ENCODE measurements at places on chromosomes 13 and 19. TPM values are rescaled to one million over a fixed set of nuclear protein-coding genes. Genes with fewer than 3 reads are reported as not detected.

GRCh38 chr13:96958286-96958891, 35.9 kb downstream of the OXGR1 start:
- DNase-seq: peak; percentile 45

DNA sequence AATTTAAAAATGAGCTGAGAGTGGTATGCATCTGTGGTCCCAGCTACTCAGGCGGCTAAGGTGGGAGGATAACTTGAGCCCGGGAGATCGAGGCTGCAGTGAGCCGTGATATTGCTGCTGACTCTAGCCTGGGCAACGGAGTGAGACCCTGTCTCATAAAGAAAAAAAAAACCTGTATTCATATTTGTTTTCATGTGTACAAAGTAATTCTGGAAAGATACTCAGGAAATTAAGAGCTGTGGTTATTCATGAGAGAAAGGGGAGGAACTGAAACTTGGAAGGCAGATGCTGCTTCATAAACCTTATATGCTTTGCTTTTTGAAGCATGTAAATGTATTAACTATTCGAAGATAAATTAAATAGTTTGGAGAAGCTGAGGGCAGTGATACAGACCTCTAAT, 8.8 kb upstream of the RLN3 start:
- no peak for DNase-seq

DNA sequence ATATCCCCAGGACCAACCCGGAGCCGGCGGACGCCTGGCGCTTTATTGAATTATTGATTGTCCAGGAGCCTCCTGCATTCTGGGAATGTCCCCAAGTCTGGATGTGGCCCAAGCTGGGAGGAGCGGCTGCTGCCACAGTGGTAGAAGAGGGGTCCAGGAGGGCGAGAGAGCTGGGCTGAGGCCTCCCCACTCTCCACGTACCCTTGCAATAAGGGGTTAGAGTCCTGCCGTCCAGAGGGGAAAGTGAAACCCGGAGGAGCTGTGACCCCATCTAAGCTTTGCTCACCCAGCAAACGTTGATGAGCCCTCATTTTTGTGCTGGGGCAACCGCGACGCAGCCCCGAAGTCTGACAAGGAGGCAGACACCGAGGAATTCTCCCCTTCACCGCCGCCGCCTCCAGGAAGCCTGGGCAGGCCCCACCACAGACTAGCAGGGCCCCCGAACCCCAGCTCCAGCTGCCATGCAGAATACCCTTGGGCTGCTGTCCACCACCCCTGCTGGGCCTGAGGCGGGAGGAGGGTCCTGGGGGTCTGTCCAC, 1.4 kb upstream of the C2CD4C start:
- DNase-seq: no peak

The LILRA1 gene
- total RNA-seq: not detected

- peak; percentile 51 for DNase-seq
These were observed 19.5 kb downstream of the NUFIP1 start for GRCh38 chr13:44969551-44970484.

The RFPL4A gene
- total RNA-seq: not detected

DNA sequence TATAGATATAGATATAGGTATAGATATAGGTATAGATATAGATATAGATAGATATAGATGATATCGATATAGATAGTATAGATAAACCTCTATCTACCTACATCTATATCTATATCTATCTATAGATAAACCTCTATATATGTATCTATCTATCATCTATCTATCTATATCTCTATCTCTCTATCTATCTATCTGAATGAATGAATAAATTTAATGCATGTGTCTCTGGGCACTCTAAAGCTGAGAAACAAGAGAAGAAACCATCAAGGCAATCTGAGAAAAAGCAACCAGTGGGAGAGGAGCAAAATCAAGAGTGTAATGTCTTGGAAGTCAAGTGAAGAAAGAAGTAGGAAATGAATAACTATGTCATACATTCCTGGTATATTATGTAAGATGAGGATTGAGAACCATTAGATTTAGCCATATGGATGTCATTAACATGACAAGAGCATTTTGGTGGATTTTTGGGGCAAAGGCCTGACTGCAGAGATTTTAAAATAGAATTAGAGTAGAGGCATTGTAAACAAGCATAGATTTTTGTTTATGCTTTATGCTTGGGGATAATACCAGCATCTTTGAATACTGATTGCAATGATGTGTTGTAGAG, 1262.7 kb upstream of the MIR17HG start:
- peak; percentile 8 for DNase-seq

DNA sequence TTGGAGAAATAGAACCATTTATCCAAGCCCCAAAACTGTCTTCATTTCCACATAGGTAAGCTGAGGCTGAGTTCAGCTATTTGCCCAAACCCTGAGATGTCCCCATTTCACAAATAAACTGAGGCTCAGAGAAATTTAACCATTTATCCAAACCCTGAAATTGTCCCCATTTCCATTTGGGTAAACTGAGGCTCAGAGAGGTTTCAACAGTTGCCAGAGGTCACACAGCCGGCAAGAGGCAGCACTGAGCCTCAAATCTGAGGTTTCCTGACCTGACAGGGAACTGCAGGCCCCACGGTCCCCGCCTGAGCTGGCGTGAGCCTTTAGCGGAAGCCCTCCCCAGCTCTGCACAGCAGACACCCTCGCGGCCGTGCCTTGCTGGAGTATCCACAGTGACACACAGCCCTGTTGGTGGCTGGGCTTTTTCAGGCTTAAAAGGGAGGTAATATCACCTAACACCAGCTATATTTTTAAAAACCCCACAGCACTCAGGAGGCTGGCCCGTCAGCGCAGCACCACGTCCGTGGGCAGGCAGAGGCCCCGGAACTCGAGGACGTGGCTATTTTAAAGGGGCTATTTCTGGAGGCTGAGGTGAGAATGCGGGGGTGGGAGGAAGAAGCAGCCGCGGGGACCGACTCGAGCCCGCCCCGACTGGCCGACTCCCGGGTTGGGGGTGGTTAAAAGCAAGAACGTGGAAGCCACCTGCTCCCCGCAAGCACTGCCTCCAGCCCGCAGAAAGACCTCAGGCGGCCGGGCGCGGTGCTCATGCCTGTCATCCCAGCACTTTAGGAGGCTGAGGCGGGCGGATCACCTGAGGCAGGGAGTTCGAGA, 18.5 kb downstream of the PTPRS start:
- DNase-seq: no peak

DNA sequence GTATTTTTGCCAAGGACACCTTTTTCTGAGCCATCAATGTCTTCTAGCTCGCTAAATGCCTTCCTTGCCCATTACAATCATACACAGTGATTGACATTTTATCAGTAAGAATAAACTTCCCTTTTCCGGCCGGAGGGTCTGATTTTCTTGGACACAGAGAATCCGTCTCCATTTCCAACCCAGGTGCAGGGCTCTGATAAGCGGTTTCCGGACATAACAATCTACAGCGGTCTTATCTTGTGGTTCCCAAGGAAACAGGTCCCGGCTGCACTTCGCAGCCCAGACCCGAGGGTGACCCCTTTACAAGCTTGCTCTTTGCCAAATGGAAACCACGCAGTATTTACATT, 5.1 kb upstream of the ZNF77 start:
- DNase-seq: peak; percentile 21

- DNase-seq: peak; percentile 59
These were observed 80.0 kb downstream of the NDFIP2 start for GRCh38 chr13:79560954-79561353.

The C1QTNF9B gene
- not detected for total RNA-seq

DNA sequence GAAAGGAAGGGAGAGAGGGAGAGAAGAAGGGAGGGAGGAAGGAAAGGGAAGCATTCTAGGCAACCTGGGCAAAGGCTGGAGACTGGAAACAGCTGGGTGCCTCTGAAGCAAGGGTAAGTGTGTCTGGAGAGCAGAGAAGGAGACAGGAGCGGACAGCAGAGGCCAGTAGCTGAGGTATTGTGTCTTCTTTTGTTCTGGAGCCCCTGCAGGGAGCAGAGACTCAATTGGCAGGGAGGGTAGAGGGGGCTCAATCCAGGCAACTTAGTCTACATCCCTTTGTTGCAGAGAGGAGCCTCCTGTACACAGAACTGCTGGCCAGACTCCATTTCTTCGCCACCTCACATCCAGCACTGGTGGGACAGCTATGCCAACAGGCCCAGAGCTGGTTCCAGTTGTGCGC, 53.2 kb downstream of the NWD1 start:
- DNase-seq: no peak

The PTH2 gene
- not detected for total RNA-seq

GRCh38 chr13:70795484-70795883, 687.2 kb upstream of the KLHL1 start:
- no peak for DNase-seq

The ZNF737 gene
- 6.1 TPM for total RNA-seq

DNA sequence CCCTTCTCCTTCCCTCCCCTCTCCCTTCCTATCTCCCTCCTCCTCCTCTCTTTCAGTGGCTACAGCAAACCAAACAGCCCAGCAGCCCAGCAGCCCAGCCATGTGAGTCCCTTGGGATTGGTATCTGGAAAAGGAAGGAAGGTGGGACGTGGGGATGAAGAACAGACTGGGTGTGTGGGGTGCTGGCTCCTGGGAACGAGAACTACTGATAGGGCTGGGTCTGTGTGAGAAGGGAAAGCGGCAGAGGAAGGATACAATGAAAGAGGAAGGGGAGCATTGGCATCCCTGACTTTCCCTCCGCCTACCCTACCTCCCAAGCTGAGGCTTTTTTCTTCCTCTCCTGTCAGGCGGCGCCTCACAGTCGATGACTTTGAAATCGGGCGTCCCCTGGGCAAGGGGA, 863 bp downstream of the AURKC start:
- DNase-seq: no peak

- DNase-seq: no peak
These were observed 9.8 kb upstream of the SIGLEC10 start for GRCh38 chr19:51427201-51427600.

The UBE2L5 gene
- not detected for total RNA-seq

DNA sequence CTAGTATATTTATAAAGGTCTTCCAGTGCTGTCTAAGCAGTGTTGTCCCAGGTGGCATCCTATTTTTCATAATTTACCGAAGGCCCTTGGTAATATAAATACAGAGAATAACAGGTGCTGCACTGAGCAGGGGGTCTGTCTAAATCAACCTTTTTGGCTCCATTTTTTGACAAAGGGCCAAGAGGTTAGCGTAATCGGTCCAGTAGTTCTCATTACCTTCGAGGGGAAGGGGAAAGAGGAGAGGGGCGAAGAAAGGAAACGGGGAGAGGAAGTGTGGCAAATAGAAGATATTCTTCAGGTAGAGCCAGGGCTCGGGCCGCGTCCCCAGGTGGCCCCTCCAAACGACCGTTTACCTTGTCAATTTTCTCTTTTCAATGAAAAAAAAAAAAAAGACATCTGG, 749 bp upstream of the PAN3 start:
- DNase-seq: no peak

The NXNL1 gene
- not detected for total RNA-seq

- DNase-seq: peak; percentile 71
These were observed 15.7 kb downstream of the GARRE1 start for GRCh38 chr19:34269968-34270621.

The LGALS14 gene
- total RNA-seq: not detected

The ZNF730 gene
- total RNA-seq: 0.13 TPM

The ATP4B gene
- not detected for total RNA-seq

GRCh38 chr13:76993021-76993420, 1.1 kb downstream of the CLN5 start:
- peak; percentile 65 for DNase-seq

The RNF225 gene
- total RNA-seq: 1.9 TPM

The HS6ST3 gene
- under 0.01 TPM for total RNA-seq

GRCh38 chr13:24664726-24665409, 15.3 kb upstream of the ATP12A start:
- peak; percentile 97 for DNase-seq

DNA sequence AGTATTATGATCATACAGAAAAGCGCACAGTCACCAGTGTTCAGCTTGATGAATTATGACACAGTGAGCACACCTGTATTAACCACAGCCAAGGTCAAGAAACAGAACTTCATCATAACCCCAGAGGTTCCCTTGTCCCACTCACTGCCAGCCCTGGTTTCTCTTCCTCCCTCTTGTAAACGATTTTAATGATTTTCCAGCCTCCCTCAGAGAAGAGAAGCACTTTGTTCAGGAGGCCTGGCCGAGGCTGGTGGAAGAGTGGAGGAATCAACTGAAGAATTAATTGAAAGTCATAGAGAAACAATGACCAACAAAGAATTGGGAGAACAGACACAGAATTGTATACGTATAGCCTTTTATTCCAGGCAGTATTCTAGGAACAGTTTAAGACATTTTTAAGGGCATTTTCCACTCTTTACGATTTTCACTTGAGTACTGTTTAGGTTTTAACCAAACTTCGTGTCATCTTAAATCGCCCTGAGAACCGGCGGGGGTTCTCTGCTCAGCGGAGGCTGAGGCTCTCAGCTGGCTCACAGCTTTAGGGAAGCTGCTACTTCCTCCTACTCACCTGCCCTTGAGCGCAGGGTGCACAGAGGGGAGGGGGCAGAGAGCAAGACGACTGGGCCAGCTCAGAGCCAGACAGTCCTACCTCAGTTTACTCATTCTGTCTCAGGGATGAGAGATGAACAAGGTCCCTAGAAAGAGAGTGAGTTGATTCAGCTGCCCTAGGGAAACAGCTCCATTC, 108.6 kb downstream of the AKAP11 start:
- no peak for DNase-seq

- DNase-seq: no peak
These were observed 32.2 kb upstream of the TNFAIP8L1 start for GRCh38 chr19:4606921-4607678.

The MBD3L2 gene
- not detected for total RNA-seq

DNA sequence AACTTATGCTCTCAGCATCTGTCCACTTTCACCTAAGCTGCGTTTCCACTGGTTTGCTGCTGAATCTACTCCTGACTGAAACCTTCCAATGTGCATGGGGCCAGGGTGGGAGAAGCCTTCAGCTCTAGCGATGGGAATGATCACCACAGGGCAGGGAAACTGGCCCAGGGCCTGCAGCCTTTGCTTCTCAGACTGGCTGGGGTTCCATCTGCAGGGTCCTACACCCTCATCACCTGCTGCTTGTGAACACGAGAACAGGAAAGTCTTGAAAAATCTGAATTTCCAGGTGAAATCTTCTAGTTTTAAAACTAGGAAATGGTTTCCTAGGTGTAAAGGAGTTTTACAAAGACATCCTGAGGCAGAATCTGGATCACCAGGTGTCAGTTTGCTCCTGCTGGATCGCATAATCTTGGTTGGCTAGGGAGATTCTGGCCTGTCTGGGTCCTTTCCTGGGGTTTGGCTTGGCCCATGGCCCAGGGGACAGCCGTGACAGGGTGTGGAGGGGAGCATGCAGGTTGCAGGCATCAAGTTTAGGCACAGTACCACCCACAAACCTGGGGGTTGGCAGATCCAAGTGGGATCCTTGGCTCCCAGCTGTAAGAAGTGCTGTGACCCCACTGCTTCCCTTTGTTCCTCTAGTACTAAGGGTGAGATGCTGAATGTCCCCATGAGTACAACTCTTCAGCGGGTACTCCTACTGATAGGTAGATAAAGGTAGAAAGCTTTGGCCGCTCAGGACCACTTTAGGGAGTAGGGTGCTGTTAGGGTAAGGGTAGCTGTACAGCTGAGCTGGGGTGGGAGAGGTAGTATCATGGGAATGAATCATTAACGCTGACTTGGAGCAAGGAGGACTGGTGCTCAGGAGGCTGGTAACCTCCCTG, 1.8 kb upstream of the UBE2M start:
- DNase-seq: no peak

The ZSCAN4 gene
- total RNA-seq: 0.13 TPM

The CKAP2 gene
- total RNA-seq: 8.6 TPM

Data from bronchial epithelial cell (primary cell).